ENCODE measurements at places on chromosomes 12 and 14.

DNA sequence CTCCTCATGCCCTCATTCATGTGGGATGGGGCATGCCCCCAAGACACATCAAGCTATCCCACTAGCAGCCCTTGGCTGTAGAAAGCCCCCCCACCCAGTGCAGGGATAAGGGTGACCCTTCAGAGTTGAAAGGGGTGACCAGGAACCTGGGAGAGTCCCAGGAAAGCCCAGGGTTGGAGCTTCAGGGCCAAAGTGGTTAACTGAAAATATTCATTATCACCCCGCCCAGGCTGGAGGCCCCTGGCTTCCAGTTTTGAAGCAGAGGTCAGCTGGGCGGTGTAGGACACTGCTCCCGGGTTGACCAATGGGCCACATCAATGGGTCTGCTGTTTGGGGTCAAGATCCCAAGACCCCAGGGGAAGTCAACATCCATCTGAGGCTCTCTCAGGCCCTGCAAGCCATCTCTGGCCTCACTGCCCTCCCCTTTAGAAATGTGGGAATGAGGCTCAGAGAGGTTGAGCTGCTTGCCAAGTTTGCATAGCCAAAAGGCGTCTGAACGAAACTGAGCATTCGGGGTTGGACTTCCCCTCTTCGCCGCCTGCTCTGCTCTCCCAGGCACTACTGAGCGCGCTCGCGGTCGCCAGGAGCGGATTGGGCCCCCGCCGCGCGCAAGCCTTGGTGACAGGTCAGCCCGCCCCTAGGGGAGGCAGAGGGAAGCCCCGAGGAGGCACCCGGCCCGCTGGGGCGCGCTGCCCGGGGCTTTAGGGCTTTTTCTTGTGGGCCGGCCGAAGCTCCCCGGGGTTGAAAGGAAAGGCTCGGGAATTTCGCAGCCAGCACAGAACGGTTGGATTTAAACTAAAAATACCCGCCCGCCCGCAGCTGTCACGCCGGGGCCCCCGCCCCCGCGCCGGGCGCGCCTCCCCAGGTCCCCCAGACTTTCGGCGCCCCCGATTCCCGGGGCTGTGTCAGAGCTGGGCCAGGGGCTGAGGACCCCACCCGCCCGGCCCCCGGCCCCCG lies 576 bp downstream of the SYNE3 start:
- DNase-seq = no peak

DNA sequence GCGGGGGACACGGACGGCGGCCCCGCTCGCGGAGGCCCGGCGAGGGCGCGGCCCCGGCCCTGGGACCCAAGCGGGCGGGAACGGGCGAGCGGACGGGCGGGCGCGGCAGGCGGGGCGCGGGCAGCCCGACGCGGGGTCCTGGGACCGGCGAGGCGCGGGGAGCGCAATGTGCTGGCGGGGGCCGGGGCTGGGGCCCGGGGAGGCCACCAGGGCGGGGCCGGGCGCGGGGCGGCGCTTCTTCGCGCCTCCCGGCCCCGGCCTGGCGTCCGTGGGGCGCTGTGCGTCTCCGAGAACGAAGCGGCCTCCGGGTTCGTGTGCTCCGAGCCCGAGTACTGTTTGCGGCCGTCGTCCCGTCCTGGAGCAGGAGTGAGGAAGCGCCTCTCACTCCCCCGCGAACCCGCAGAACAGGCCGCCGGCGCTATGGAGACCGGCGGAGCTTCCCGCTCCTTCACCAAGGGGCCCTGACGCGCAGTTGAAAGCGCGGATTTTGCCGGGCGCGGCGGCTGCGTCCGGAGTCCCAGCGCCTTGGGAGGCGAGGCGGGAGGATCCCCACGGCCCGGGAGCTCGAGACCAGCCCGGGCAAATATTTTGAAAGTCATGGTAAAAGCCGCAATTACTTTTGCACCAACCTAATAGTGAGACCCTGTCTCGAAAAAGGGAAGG lies 420 bp upstream of the ANKLE2 start:
- peak; percentile 57 for DNase-seq

- no peak for DNase-seq
These were observed 96.5 kb downstream of the DUSP16 start for GRCh38 chr12:12466157-12466556.

DNA sequence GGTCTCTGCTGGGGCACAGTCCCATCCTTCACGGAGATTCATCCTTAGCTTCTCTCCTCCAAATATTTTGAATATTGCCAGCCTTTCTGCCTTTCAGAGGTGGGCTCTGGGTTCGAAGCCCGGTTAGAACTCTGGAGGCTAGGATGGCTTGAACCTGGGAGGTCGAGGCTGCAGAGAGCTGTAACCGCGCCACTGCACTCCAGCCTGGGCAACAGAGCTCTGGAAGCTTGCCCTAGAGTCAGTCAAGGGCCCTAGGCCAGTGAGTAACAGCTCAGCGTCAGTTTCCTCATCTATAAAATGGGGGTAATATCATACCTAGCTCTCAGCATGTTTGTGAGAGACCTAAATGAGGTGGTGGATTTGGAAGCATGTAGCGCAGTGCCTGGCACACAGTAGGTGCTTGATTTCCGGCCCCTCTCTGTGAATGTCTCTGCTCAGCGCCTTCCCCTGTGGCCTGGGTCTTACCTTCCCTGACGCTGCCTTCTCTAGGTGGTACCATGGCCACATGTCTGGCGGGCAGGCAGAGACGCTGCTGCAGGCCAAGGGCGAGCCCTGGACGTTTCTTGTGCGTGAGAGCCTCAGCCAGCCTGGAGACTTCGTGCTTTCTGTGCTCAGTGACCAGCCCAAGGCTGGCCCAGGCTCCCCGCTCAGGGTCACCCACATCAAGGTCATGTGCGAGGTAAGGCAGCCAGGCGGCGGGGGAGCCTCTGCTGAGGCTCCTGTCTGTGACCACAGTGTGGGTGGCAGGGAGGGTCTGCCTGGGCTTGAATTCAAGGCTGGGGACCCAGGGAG lies 3.4 kb downstream of the PTPN6 start:
- DNase-seq = no peak

GRCh38 chr12:72191761-72192160 lies 80.4 kb upstream of the TRHDE start:
- no peak for DNase-seq

- no peak for DNase-seq
These were observed 20.1 kb upstream of the KRT7 start for GRCh38 chr12:52212701-52213563.

- no peak for DNase-seq
These were observed 22.3 kb downstream of the GALNT6 start for GRCh38 chr12:51368640-51369517.

DNA sequence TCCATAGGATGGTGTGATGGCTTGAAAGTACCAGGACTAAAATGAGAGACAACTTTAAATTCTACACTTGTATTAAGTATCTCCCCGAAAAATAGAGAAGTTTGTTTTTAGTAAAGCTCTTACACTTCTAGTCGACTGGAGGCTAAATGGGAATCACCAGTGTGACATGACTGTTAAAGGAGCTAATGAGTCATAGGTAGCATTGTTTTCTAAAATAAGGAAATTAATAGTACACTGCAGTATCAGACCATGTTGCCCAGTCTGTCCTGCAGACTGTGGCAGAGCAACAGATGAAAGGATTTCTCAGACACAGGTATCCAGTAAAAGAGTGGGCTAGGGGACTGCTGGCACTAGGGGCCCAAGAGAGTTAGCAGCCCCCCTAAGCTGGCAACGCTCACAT lies 140.1 kb downstream of the TMEM117 start:
- no peak for DNase-seq

DNA sequence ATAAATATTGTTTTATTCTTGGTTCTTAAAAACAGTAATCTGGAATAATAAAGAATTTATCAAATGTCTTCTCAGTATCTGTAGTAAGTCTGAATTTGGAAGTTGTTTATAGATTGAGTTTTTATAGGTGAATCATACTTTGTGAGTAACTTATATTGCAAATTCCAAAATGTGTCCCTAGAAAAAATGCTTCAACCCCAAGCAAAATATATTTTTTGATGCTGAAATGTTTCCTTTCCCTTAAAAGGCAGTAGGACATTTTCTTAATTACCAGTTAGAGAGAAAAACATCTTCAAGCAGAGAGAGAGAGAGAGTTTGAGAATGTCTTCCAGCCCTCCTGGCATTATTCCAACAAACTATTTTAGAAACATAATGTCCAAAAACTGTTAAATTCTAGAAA lies 37.9 kb downstream of the PELI2 start:
- no peak for DNase-seq

GRCh38 chr12:91210618-91211017 lies 28.0 kb upstream of the DCN start:
- no peak for DNase-seq

GRCh38 chr12:113424915-113425823 lies 3.0 kb downstream of the SDSL start:
- peak; percentile 13 for DNase-seq

GRCh38 chr12:111636209-111636945 lies 37.3 kb upstream of the ATXN2 start:
- DNase-seq = peak; percentile 29

DNA sequence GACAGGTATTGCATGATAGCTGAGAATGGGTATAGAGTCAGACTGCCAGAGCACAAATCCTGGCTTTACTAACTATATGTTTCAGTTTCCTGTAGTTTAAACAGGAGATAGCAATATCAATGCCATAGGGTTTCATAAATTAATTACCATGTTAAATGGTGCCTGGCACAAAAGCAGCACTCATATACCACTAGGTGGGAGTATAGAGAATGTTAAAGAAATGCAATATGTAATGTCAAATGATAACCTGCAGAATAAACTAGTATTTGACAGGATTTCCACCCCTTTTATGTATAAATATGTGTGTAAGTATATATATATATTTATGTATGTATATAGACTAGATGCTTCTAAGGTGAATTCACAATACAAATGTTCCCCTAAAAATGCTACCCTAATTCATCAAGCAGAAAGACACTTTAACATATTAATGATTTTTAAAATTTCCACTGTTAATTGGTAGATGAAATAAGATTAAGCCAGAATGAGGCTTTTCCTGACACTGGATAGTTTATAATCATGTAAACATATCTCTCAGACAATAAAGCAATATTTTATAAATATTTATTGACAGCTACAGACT lies 8.6 kb downstream of the WDR89 start:
- DNase-seq = peak; percentile 3

GRCh38 chr14:38238332-38238731 lies 17.6 kb downstream of the CLEC14A start:
- no peak for DNase-seq

DNA sequence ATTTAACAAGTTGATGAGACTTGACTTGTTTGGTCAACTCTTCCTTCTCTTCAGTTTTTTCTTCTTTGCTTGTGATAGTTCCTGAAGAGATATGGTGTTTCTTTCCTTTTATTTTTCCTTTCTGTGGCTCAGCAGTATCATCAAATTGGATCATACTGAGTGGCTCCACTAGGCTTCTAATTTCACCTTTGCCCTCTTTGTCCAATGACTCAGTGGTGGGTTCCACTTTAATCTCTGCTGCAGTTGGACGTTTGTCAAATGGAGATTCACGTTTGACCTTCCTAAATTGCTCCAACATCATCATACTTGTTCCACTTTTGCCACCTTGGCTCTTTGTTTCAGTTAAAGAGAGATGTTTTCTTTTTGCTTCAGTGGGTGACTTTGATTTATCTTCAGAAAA lies 41.5 kb downstream of the FAM186A start:
- DNase-seq = no peak

GRCh38 chr14:49621114-49621881 lies 699 bp downstream of the MGAT2 start:
- DNase-seq = no peak

DNA sequence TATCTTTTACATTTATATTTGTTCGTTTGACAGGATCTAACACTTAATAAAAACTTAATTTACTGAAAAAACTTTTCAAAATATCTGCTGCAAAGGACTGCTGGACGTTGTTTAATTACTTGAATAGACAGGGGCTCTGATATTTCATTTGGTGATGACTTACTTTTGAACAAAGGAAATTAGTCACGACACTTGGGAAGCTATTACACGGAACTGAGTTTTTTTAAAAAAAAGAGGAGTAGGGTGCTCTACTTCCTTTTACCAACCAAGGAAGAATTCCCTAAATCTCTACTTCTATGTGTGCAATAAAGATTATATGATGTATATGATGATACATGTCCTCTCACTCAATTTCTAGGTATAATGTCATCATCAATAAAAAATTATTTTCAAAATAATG lies 4.7 kb downstream of the FGD6 start:
- no peak for DNase-seq

- no peak for DNase-seq
These were observed 110.4 kb downstream of the CNTN1 start for GRCh38 chr12:40802656-40803055.

- DNase-seq = no peak
These were observed 611.3 kb upstream of the TMEM132C start for GRCh38 chr12:127655691-127656090.

- no peak for DNase-seq
These were observed 11.3 kb downstream of the GCN1 start for GRCh38 chr12:120183211-120183631.

DNA sequence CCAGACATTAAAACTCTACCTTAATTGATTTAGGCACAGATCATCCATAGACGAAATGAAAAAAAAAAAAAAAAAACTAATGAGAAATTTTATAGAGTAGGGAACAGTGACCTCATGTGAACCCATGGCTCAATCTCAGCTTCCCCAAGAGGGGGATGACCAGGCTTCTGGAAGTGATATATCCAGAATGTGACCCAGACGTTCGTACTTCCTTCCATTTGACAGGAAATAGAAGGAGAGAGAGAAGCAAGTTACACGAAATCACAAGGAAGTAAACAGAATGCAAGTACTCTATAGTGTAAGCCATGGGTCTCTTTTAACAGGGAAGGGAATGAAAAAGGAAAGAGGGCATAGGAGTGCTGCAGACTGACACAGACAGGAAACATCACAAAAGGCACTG lies 10.1 kb downstream of the FOXN3 start:
- DNase-seq = no peak

GRCh38 chr14:104927432-104927816 lies 2.7 kb downstream of the PLD4 start:
- DNase-seq = no peak

DNA sequence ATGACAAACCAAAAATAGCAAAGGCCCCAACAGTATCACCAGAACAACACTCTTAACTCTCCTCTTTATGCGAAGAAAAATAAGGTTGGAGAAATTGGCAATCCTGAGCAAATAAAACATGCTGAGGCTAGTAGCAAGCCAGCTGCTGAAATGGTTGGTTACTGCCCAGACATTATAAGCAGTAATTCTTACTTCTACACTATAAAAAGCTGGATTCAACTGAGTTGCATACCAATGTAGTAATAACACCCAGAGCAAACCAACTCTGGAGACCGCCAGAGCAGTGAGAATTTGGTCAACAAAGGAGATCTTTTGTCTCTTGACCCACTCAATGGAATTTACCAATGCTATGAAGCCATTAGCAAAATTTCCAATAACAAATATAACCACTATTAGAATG lies 628 bp downstream of the TAS2R30 start:
- DNase-seq = no peak

DNA sequence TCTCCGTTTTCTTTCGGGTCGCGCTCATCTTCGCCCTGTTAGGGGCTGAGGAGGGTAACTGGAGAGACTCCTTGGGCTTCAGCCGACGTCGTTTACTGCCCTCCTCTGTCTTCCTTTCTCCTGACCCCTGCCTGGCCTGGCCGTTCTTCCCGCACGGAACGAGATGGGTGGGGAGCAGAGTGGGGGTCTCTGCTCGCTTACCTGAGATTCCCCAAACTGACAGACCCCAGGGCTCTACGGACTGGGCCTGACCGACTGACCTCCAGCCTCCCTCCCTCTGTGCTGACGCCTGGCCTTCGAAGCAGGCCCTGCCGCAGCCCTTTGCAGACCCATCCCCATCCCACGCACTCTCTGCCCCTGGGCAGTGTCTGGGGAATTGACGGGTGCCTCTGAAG lies 439 bp downstream of the GOLGA5 start:
- no peak for DNase-seq
